CD14-positive monocyte (primary cell): ENCODE measurements at places on chromosomes 6 and 20. TPM values are rescaled to one million over a fixed set of nuclear protein-coding genes. Genes with fewer than 3 reads are reported as not detected.

- H3K27ac ChIP-seq, result no peak overlapping the region
- no peak overlapping the region for H3K4me3 ChIP-seq
- H3K27me3 ChIP-seq, result no peaks in the 10 kb centered on the region
- H3K4me1 ChIP-seq, result peaks cover 17% of the 10 kb centered on the region
These were observed 73.6 kb upstream of the ADTRP start for GRCh38 chr6:11852061-11852651.

DNA sequence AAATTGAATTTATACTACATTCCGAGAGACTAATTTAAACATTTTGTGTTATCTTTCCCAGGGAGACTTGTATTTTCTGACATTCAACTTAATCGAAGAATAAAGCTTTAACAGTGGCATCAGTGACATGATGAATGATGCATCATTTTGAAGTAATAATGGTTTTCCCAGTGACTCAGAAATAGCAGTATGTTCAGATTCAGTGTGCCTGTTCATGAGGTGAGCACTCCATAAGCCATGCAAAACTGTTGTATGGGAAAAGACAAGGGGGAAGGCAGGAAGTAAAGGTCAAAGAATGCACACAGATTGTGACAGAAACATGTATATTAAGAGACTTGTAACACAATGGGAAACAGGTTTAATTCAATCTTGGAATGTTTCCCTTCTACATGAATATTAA, 1348.2 kb upstream of the GJE1 start:
- no peak overlapping the region for H3K27ac ChIP-seq
- no peaks in the 10 kb centered on the region for H3K36me3 ChIP-seq
- DNase-seq, result no peak
- H3K27me3 ChIP-seq, result no peaks in the 10 kb centered on the region
- H3K4me1 ChIP-seq, result no peaks in the 10 kb centered on the region
- H3K4me3 ChIP-seq, result no peak overlapping the region

GRCh38 chr6:130560231-130560630, 194.4 kb downstream of the TMEM200A start:
- H3K4me1 ChIP-seq, result no peaks in the 10 kb centered on the region
- no peaks in the 10 kb centered on the region for H3K36me3 ChIP-seq
- H3K27me3 ChIP-seq, result no peaks in the 10 kb centered on the region
- DNase-seq, result no peak
- H3K4me3 ChIP-seq, result no peak overlapping the region
- H3K27ac ChIP-seq, result no peak overlapping the region

DNA sequence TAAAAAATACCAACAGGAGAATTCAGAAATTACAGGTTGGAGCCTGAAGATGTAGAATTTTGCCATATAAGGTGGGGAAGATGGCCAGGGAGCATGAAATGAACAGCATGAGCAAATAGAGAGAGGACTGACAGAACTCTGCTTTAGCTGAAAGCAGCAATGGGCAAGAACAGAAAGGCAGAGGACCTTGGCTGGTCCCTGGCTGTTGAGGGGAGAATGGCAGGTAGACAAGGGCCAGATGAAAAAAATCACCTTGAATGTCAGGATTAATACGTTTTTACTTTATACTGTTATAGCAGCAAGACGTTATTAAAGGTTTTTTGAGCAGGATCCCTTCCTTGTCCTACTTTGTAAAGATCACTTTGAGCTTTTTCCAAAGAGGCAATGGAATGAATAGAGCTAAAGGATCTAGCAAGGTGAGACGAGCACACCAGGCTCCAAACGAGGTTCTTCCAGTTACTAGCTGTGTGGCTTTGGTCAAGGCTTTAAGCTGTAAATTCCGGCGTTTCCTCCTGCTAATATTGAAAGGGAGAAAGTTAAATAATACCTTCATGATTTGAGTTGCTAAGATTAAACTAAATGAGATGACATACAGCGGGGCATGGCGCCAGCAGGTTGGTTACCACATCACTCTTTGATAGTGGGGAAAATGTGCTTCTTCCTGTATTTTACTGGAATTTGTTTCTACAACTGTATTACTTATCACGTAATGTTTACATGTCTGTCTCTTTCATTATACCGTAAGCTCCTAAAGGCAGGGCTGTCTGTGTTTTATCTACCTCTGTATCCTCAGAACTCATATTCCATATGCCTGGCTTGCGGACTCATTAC, 776 bp downstream of the PPIL1 start:
- no peaks in the 10 kb centered on the region for H3K27me3 ChIP-seq
- DNase-seq, result peak; percentile 36
- H3K27ac ChIP-seq, result peak overlapping the region; percentile 54
- H3K4me1 ChIP-seq, result peaks cover 23% of the 10 kb centered on the region
- H3K36me3 ChIP-seq, result peaks cover 6% of the 10 kb centered on the region

DNA sequence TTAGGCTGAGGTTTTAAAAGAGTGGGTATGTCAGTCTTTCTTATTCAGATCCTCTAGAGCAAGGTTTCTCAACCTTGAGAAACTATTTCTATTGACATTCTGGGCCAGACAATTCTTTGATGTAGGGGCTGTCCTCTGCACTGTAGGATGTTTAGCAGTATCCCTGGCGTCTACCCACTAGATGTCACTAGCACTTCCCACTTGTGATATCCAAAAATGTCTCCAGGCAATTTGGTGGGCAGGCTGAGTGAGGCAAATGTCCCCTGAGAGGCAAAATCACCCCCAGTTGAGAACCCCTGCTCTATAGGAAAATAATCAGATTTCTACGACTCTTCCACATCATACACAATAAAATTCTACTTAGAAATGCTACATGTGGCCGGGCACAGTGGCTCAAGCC, 7.7 kb upstream of the ZKSCAN8 start:
- no peak overlapping the region for H3K27ac ChIP-seq
- no peak overlapping the region for H3K4me3 ChIP-seq
- H3K4me1 ChIP-seq, result peaks cover 18% of the 10 kb centered on the region
- DNase-seq, result peak; percentile 25
- no peaks in the 10 kb centered on the region for H3K27me3 ChIP-seq
- H3K36me3 ChIP-seq, result peaks cover 18% of the 10 kb centered on the region

GRCh38 chr6:27940766-27941165, 16.3 kb upstream of the OR2B6 start:
- H3K4me3 ChIP-seq, result no peak overlapping the region
- H3K4me1 ChIP-seq, result no peaks in the 10 kb centered on the region
- no peak for DNase-seq
- H3K27me3 ChIP-seq, result peaks cover 2% of the 10 kb centered on the region

DNA sequence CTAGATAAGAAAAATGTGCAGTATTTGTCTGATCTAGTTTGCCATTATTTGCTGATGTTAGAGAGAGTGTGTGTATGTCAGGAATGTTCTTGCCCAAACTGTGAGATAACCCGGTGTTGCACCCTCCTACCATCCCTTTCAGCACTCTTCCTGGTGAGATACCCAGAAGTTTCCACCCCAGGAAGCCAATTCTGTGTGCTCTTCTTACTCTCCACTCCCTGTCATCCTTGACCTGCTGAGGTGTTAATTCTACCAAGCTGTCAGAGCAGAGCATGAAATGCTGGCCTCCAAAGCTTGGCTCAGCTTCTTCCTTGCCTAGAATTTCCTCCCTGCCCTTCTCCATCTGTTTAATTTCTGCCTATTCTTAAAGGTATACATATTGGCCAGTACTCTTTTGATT, 237.3 kb upstream of the CNR1 start:
- H3K27ac ChIP-seq, result no peak overlapping the region
- H3K27me3 ChIP-seq, result no peaks in the 10 kb centered on the region
- no peak overlapping the region for H3K4me3 ChIP-seq
- H3K36me3 ChIP-seq, result no peaks in the 10 kb centered on the region
- no peak for DNase-seq
- no peaks in the 10 kb centered on the region for H3K4me1 ChIP-seq

GRCh38 chr20:20130399-20130798, 78.1 kb downstream of the CFAP61 start:
- no peak for DNase-seq
- no peak overlapping the region for H3K4me3 ChIP-seq
- no peaks in the 10 kb centered on the region for H3K27me3 ChIP-seq

GRCh38 chr20:43549416-43550065, 9.3 kb upstream of the SGK2 start:
- DNase-seq, result no peak
- peaks cover 9% of the 10 kb centered on the region for H3K4me1 ChIP-seq
- no peak overlapping the region for H3K27ac ChIP-seq
- no peaks in the 10 kb centered on the region for H3K36me3 ChIP-seq
- H3K4me3 ChIP-seq, result no peak overlapping the region

DNA sequence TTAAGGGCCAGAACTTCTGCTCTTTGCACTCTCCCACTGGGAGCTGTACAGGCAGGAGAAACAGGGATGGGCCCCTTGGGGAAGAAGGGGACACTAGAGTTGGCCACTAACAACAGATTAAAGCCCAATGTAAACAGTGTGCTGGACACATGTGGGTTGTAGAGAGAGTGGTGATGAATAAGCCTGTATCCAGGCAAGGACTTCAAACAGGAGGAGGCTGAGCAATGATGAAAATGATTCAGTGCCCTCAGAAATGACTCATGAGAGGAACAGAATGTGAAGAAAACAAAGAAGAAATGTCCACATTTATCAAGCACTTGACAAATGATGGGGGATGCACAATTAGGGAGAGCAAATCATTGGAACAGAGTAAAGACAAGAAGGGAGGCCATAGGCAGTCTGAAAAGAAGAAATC, 242.3 kb downstream of the TBX18 start:
- H3K27me3 ChIP-seq, result no peaks in the 10 kb centered on the region
- H3K4me1 ChIP-seq, result no peaks in the 10 kb centered on the region
- no peak for DNase-seq
- H3K4me3 ChIP-seq, result no peak overlapping the region

DNA sequence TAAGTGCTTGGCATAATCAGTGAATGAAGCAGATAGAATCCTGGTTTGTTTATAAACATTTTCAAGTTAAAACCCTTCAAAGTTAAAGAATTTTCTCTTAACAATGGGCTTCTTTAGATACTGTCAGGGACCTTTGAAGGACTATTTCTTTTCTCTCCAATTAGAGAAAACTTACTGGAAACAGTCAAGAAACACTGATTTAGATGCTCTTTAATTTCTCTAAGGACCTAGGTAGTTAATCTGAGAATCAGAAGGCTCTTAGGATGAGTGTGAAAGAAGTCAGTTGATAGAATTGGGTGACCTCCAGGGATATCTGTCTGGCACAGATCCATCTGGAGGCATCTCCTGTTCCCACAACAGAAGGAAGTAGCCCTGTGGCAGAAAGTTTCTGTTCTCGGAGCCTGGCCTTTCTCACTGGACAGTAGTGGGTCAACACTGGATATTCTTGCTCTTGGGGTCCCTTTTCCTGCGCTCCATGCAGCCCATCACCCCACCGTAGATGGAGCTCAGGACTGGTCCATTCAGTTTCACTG, 22.5 kb downstream of the KIAA0408 start:
- no peaks in the 10 kb centered on the region for H3K36me3 ChIP-seq
- DNase-seq, result no peak
- no peak overlapping the region for H3K4me3 ChIP-seq
- no peaks in the 10 kb centered on the region for H3K27me3 ChIP-seq
- H3K27ac ChIP-seq, result no peak overlapping the region
- no peaks in the 10 kb centered on the region for H3K4me1 ChIP-seq

DNA sequence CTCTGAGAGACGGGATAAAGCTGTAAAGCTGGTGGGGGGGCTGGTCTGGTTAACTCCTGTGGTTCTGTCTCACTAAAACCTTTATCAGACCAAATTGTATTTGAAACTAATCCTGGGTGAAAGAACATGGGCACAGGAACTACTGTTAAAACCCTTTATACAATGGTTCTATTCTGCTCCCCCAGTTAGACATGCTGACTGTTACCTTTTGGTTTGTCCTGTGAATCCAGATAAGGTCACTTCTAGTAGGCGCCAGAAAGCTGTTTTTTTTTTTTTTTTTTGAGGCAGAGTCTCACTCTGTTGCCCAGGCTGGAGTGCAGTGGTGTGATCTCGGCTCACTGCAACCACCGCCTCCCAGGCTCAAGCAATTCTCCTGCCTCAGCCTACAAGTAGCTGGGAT, 29.7 kb downstream of the GSTA4 start:
- H3K27me3 ChIP-seq, result no peaks in the 10 kb centered on the region
- no peaks in the 10 kb centered on the region for H3K4me1 ChIP-seq
- no peaks in the 10 kb centered on the region for H3K36me3 ChIP-seq
- no peak overlapping the region for H3K27ac ChIP-seq
- H3K4me3 ChIP-seq, result no peak overlapping the region
- DNase-seq, result no peak

DNA sequence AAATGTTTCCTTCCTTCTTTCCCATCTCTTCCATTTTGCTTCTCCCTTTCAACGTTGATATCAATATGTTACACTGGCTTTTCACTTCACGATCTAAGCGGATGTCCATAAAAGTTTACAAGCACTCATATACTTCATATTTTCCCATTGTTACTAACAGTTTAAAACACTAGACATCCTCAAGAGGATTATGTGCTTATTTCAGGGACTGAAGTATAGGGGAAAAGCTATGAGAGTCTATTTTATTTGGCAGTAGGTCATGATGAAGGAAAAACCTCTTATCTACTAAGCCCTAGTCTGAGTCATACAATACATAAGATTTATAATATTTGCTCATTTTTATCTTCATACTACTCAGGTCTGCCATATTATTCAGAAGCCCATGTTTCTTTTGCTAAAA, 20.6 kb upstream of the EPB41L2 start:
- H3K27me3 ChIP-seq, result no peaks in the 10 kb centered on the region
- no peaks in the 10 kb centered on the region for H3K4me1 ChIP-seq
- no peaks in the 10 kb centered on the region for H3K36me3 ChIP-seq
- H3K4me3 ChIP-seq, result no peak overlapping the region
- DNase-seq, result no peak

- DNase-seq, result no peak
- peaks cover 4% of the 10 kb centered on the region for H3K36me3 ChIP-seq
- no peak overlapping the region for H3K4me3 ChIP-seq
- H3K27ac ChIP-seq, result no peak overlapping the region
These were observed 377.6 kb downstream of the ESR1 start for GRCh38 chr6:152184917-152185574.

Gene HLA-DMB
- 924 TPM for polyA plus RNA-seq

Gene WFDC5
- polyA plus RNA-seq, result not detected

Gene COL9A1
- not detected for polyA plus RNA-seq

Gene PAQR8
- polyA plus RNA-seq, result 1.9 and 2.4 TPM in 2 replicates

Gene DLK2
- polyA plus RNA-seq, result not detected

Gene CLPSL2
- not detected for polyA plus RNA-seq
